NCI-H1694 (cell line): ENCODE measurements at places on chromosomes 2 and 18.

DNA sequence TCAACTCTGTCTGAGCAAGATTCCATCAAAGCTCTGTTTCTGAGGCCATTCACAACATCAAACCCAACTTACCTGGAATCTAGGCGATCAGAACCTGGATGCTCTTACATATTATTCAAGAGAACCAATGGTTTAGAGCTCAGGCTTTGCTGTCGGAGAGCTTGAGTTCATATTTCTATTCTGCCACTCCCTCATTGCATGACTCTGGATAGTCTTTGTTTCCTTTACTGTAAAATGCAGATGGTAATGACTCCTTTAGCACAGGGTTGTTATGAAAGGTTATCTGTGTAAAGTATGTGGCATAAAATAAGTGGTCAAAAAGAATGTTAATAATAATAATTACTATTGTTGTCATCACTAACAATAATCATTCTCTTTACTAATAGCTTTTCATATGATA, 12.6 kb downstream of the RELCH start:
- DNase-seq: no peak

- DNase-seq: no peak
Observed at GRCh38 chr2:5686068-5686467, 6.1 kb upstream of the SOX11 start.

GRCh38 chr2:216351172-216351925, 20.9 kb downstream of the MARCHF4 start:
- no peak for DNase-seq

DNA sequence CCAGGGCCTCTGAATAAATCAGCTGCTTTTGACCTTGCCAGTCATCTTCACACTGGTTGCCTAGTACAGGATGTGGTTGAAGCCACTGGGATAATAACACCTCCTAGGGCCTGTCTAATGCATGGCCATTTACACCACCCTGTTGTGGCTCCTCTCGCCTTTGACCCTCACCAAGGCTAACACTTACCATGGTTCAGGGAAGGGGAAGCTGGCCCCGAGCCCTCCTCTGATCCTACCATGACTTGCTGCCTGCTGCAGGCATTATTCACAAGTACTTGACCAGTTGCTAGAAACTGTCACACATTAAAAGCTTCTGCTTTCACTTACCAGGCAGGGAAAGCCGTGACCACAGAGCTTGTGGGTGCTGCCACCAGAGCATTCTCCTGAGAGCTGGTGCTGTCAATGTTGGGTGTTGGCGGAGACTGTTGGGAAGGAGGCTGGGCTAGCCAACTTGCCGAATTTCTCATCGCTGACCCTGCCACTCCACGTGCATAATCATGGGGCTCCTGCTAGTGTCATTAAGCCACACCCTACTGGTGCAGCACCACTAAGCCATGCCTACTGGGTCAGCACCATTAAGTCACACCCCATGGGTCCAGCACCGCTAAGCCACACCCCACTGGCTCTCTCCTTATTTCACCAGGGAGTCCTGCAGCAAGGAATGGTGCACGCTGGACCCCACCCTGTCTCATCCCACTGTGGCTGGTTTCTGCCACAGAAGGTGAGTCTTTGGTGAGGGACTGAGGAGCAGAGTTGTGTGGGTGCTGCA, 47.0 kb upstream of the TTC39C start:
- DNase-seq: no peak

- no peak for DNase-seq
Observed at GRCh38 chr2:65129286-65129825, 550 bp downstream of the RAB1A start.

GRCh38 chr2:40666398-40666797, 214.5 kb upstream of the SLC8A1 start:
- DNase-seq: no peak
